Hematopoietic multipotent progenitor cell treated with erythropoietin and hydrocortisone succinate and interleukin-3 and kit ligand, for 6 days (in vitro differentiated cells): ENCODE measurements at places on chromosomes 11 and 22.

GRCh38 chr11:133827556-133827955 lies 17.8 kb downstream of the SPATA19 start:
- no peak for DNase-seq

GRCh38 chr11:132072858-132073211 lies 702.4 kb downstream of the NTM start:
- DNase-seq = no peak

- DNase-seq = no peak
These were observed 49.7 kb downstream of the ANO1 start for GRCh38 chr11:70127653-70128434.

- no peak for DNase-seq
These were observed 81.0 kb downstream of the ETS1 start for GRCh38 chr11:128506356-128506755.

GRCh38 chr11:94151903-94152677 lies 23.4 kb downstream of the PANX1 start:
- no peak for DNase-seq

DNA sequence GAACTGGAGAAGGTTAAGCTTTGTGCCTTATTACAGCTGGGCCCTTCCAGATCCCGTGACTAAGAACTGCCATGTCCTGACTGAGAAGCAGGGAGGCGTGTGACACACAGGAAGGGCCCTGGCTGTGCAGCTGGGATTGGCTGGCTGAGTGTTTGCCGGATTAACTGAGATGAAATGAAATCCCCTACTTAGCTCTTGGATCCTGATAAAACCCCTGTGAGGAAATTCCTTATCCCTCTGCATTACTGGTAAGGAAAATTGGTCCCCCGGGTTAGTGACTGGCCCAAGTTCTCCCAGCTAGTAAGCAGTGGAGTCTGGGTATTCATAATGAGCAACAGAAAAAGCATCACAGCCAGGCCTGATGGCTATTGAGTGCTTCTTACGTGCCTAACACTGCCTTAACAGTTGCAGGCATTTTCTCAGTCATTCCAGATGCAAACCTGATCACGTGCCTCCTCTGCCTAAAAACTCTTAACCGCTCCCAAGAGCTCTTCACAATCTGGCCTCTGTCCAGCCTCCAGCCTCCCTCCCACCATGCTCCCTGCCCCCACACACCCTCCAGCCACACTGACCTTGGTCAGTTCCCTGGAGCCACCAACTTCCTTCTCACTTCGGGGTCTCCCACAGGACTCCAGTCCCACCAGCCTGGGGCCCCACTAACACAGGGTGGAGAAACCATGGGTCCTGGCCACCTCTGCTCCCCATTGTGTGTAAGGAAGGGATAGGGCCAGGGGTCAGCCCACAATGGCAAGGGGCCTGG lies 37.8 kb downstream of the ARRB1 start:
- no peak for DNase-seq

- DNase-seq = peak; percentile 27
These were observed 1.5 kb downstream of the HSPA8 start for GRCh38 chr11:123060277-123061000.

DNA sequence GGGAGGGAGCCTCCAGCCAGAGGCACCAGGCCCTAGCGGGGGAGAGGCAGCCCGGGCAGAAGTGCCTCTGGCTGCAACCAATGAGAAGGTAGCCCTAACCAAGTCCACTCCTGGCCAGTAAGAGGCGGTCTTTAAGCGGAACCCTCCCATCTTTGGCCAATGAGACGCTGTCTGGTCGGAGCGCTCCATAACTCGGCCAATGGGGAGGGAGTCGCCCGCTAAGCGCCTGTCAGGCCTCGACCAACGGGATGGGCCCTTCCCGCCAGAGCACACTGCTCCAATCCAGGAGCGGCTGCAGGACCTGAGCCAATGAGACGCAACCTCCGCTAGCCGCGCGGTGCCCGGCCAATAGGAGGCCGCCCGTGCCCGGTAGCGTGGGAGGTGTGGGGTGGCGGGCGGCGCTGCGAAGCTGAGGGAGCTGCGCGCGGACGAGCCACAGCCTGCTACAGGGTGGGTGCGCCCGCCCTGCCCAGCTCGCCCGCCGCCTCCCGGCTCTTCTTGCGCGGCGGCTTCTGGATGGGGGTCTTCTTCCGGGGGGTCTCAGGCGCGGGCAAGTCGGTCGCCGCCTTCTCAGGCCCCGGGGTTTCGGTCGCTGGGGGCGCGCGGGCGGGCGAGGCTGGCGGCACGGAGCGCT lies 12.6 kb downstream of the SCARF2 start:
- peak; percentile 51 for DNase-seq

DNA sequence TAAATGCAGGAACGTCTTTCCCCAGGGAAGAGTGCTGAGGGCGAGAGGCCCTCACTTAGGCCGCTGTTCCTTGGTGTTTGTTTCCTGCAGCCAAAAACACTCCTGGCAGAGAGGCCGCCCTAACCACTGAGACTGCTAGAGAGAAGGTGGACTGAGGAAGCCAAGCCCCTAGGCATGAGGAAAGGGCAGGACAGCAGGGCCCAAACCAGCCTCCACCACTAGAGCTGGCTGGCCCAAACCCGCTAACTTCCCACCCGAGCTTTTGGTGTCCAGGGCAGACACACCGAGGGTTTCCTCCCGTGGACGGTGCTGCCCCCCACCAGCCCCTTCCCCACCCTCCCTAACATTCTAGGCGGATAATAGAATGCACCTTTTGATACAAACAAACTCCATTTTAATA lies 6.0 kb downstream of the FGF19 start:
- DNase-seq = no peak

DNA sequence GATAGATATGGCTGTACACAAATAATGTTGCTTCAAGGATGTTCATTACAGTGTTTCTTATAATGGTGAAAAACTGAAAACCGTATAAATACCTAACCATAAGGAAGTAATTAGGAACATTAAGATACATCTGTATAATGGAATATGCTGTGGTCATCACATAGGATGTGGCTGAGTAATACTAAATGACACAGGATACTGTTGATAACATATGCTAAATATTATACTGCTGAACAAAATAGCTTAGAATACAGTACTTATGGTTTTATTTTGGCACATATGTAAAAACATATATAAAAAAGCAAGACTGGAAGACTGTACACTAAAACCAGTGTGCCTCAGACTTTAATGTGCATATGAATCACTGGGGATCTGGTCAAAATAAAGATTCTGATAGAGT lies 43.8 kb downstream of the FBXO7 start:
- DNase-seq = no peak

DNA sequence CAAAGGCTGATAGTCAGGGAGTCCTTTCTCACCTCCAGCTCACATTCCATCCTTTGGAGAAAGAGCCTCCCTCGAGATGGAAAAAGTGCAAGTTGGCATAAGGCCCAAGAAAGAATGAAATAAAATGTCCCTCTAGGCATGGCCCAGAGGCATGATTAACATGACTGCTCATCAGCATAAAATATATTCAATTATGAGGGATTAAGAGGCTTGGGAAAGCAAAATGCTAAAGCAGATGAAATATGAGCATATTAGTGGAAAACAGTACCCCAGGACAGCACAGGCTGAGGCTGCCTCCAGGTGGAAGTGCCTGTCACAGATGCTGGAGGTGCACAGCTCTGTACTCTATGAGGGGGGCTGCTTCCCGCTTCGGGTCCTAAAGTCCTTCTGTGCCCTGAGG lies 347.8 kb upstream of the PLET1 start:
- no peak for DNase-seq

- DNase-seq = peak; percentile 75
These were observed 4.8 kb upstream of the VPS11 start for GRCh38 chr11:119062779-119063178.

DNA sequence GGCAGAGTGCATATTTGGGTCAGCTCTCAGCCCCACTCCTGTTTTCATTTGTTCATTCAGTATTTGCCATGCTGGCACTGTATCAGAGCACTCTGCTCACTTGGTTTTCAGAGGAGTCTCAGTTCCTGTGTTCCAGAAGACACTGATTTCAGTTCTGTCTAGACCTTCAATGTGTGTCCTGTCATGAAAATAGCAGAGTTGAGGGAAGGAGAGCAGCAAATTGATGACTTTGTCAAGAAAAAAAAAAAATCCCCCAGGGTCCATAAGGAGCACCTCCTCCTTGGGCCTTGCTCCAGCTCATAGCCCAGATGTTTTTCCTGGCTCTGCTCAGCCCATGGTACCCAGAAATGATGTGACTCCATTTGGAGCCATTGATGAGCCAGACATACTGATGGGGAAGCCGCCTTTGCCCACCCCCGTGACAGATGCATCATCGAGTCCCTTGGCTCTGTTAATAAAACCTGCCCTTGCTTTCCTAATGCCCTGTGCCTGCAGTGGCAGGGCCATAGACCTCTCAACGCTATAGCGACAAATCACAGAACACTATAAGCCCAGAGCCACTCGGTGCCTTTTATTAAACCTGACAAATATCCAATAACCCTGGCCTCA lies 107.0 kb downstream of the PKNOX2 start:
- no peak for DNase-seq

DNA sequence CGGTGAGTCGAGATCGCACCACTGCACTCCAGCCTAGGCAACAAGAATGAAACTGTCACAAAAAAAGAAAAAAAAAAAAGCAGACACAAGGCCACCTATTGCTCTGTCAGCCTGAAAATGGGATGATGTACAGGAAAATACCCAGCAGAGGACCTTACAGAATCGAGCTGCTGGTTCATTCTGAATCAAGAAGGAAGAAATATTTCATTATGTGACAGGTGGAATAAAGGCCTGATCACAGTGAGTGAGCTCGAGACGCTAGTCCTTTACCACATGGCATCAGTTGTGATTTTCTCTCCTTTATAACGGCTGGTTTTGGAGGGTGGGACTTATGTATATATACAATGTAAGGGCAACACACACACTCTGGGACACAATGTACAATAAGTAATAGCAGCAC lies 340.0 kb downstream of the LARGE1 start:
- no peak for DNase-seq

DNA sequence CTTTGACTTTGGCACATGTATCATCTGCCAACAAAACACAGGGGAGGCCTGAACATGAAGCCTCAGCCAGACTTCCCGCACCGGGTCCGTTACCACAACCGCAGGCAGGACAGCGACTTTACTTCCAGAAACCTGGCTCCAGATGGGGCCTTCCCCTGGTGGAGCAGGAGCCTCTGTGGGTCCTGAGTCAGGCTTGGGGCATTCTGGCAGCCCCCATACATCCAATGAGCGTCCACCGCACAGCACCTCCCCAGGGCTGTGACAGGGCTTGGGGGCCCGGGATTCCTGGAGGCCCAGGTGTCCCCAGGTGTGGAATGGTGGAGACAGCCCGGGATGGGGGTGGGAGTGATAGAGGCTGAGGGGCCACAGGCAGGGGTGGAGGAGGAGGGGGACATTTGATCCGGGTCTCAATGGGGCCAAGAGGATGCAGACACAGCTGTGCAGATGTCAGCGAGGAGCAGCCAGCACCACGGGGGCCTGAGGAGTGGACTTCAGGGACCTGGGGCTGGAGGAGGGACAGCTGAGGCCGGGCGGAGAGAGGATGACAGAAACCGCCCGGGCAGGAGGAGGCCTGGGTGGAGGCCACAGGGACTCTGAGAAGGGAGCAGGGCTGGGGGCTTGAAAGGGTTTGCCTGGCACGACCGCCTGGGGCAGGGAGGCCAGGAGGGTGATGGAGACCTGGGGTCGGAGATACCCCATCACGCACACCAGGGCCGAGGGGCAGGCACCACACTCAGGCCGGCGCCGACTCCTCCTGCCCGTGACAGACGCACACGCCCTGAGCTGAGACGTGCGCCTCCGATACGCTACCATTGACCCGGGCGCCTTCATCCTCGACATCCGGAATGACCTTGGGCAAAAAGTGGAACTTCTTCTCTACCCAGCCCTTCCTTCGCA lies 8.6 kb downstream of the TTLL8 start:
- no peak for DNase-seq

DNA sequence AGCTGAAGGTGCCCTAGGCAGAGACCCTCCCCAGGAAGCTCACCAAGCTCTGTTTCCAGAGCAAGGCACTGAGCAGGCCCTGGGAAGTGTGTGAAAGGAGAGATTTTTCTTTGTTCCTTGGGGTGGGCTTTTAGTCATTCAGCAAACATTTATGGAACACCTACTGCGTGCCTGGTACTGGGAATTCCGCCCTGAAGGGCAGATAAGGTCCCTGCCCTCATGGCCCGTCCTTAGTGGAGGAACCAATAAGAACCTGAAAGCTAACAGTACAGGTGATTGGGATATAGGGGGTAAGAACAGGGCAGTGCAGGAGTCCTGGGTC lies 3.9 kb downstream of the TMEM134 start:
- peak; percentile 22 for DNase-seq

DNA sequence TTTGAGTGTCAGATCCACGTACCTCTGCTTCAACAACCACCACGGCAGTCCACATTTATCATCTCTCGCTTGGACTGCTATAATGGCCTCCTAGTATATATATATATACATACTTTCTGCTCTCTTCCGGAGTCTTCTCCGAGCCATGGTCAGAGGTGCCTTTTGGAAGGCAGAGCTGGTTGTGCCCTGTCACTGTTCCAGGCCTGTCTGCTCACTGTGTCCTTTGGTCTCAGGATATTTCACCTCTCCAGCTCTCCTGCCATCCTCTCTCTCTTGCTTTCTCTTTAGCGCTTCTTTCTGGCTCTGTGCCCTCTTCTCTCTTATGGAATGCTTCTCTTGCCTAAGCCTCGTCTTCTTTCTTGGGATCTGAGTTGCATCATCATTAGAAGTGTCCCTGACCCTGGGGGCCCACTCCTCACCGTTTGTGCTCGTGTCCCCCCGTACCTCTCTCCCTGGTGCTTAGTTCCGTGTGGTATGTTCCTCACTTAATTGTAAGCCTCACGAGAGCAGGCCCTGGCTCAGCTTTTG lies 86.1 kb upstream of the RASSF10 start:
- DNase-seq = no peak

- DNase-seq = no peak
These were observed 60.4 kb downstream of the WNT7B start for GRCh38 chr22:45916515-45916914.

- no peak for DNase-seq
These were observed 141.8 kb downstream of the MPPED1 start for GRCh38 chr22:43553451-43554258.

GRCh38 chr11:78000193-78000592 lies 5.7 kb upstream of the INTS4 start:
- DNase-seq = peak; percentile 88

GRCh38 chr11:8597182-8597581 lies 3.2 kb upstream of the STK33 start:
- peak; percentile 24 for DNase-seq

DNA sequence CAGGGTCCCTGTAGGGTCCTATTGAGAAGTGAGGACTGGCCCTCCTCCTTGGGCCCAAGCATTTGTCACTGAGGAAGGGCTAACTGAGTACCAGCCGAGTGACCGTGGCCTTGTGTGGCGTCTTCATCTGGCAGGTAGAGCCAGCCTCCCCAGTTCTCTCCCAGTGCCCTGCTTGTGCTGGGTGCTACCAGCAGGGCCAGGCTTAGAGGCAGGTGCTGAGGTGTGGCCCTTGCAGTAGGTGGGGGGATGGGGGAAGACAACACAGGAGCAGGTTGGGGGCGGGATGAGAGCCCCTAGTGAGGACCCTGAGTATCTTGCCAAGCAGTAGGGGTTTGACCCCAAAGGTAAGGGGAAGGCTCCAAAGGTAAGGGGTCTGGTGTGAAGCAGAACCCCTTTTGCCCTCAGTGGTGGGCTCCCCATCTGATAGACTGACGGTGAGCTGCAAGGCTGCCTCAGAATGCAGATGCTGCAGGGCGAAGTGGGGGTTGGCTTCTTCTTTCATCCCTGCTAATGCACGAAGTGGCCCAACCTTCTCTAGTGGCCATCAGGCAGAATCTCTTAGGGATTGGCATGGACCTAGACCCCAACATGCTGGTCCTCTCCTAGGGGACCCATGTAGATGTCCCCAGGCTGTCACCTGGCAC lies 19.6 kb downstream of the CDC45 start:
- no peak for DNase-seq
